Stimulated activated CD4-positive, alpha-beta T cell treated with anti-CD3 and anti-CD28 coated beads, Interleukin-2, amount 100 ng/mL, for 48 hours (primary cell): ENCODE measurements at places on chromosomes 12 and 14.

DNA sequence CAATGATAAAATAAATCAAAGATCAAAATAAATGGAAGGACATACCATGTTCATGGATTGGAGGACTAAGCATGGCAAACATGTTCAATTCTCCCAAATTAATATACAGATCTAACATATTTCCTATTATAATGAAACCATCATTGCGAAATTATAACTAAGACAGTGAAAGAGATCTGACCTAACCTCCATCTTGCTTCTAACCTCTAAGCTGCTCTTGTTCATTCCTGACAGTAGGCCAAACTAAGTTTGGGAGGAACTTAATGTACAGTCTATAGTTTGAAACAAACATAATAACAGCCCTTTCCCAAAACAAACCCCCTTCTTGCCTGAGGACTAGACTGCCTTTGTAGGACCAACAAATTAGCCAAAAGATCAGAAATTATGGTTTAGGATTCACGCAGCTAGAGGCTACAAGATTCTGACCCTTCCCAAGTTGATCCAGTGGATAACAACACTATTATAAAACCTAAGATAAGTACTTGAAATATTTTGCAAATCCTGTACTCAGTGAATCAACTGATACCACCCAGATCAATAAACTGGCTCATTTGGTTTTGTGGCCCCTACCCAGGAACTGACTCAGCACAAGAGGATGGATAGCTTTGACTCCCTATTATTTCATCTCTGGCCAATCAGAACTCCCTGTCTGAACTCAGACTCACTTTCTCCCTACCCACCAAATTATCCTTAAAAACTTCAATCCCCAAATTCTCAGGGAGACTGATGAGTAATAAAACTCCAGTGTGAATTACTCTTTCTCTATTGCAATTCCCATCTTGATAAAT, 41.7 kb upstream of the OR5AU1 start:
- DNase-seq = no peak

DNA sequence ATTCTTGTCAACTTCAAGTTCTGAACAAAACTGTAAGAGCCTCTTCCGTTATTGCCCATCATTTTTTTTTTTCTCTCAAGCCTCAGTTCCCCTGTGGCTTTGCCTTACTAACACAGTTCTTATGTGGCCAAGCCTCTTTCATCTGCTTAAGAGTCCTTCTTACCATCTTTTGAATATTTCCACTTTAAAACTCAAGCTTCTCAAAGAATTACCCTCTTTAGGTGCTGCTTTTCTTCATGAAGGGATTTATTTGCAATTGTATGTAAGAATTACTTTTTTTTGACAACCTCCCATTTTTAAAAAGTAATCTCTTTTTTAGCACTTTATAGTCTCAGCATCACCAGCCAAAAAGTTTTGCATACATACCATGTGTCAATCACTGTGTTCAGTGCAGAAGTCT, 240.2 kb upstream of the RMST start:
- DNase-seq = no peak

- no peak for DNase-seq
These were observed 178.1 kb upstream of the DDHD1 start for GRCh38 chr14:53331247-53331646.

GRCh38 chr12:48817873-48818830, at the start of gene CACNB3:
Gene CACNB3 (plus strand): TSS chr12:48818496. CDS start chr12:48818930, 434 bp downstream.
- peak; percentile 70 for DNase-seq

DNA sequence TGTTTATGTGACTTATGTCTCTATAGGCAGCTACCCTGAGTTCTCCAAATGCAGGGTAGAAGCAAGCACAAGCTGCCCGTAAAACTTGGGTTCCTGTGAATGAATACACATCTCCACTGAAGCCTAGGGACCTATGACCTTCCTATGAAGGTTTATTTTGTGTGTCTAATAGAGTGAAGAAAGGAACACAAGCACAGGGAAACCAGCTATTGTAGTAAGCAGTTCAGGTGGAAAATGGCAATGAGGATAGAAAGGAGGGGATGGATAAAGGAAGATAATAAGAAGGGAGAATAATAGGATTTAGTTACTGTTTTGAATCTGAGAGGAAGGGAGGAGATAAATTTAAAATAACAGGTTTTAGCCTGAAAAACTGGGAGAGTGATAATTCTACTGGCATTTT, 2.4 kb downstream of the PFKM start:
- DNase-seq = no peak

DNA sequence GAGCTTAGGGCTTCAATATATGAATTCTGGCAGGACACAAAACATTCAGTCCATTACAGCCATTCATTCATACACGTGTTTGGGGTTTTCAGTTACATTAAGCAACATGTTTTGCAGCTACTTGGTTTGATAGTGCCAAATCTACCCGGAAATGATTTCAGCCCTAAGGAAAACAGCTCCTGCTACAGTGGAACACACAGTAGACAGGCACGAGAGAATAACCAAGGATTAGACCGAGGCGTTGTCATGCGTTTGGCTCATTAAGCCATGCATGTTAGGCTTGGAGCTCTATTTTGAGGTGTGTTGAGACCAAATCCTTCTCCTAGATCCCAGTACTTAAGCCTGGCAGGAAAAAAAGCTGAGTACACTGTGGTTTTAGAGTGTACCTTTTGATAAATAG, 177.4 kb downstream of the PRKCH start:
- DNase-seq = no peak

DNA sequence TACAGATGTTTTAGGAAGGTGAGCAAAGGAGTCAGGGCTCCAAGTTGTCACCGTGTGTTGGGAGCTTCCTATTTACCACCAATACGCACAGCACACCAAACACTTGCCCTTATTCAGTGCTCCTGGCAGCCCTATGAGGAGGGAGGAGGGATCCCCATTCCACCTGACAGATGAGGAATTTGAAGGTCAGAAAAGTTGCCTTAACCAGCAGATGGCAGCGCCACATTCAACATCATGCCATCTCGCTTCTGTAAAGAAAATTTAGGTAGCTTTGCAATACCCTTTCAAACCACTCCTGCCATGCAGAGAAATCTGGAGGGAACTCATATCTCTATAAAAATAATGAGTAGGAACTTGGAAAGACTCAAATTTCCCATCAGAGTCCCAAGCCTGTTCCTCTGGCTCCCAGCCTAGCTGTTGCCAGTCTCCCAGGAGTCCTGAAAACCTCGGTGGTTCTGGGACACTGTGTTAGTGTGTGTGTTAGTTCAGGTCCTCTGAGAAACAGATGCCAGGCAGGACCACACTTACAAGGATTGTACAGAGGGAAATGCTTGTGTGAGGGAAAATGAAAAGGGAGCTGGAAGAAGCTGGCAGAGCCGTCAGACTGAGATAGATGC, 410.5 kb downstream of the MED13L start:
- DNase-seq = no peak

DNA sequence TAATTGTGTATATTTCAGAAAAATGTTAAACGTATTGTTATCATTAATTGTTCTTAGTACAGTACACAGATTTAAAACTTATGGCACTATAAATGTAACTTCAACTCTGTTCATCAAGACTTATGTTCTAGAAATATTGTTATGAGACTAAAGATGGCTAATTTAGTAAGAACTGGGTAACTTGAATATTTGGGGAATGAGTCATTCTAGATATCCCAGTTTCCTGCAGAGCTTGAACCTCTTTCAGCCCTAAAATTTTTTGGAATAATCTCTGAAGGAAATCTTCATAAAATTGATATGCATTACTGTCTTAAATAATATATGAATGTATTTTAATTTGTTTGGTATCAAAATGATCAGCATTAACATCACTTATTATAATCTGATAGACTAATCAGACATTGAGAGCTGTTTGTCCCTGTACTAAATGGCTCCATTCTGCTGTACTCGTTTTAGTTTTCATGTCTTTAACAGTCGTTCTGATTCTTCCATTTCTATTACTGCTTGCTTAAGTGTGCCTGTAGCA, 87.1 kb downstream of the VEZT start:
- no peak for DNase-seq

DNA sequence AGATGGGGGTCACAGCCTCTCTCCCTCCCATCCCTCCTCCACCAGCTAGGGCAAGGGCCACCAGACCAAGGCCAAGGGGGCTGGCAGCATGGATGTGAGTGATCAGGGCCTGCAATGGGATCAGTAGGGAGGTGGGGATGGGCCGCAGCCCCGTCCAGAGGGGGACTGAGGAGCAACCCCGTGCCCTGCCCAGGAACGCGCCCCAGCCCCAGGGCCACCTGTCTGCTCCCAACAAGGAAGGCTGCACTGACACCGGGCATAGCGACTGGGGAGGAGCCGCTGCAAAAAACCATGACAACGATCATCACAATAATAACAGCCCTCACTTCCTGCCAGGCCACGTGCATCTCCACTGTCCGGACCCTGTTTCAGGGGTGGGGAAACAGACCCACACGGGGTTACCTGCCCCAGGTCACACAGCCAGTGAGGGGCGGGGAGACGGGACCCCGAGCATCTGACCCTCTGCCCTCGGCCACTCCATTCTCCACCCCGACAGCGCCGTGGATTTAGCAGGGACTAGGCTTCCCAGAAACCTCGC, 24.3 kb downstream of the NCOR2 start:
- no peak for DNase-seq

DNA sequence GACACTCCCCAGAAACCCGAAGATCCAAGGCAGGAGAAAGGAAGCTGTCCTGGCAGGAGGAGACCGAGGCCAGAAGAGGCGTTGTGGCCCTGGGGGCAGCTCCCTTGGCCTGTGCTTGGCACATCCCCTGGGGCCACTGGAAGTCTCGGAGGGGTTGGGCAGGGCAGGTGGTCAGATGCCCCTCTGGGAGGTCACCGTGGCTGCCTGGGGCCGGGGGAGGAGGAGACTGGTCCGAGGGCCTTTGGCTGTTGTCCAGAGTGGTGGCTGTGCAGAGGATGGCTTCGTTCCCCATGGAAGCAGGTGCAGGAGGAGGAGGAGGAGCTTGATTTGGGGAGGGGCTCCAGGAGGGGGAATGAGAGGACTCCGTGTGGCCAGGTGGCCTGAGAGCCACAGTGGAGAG, 3.3 kb upstream of the NUDT14 start:
- no peak for DNase-seq

DNA sequence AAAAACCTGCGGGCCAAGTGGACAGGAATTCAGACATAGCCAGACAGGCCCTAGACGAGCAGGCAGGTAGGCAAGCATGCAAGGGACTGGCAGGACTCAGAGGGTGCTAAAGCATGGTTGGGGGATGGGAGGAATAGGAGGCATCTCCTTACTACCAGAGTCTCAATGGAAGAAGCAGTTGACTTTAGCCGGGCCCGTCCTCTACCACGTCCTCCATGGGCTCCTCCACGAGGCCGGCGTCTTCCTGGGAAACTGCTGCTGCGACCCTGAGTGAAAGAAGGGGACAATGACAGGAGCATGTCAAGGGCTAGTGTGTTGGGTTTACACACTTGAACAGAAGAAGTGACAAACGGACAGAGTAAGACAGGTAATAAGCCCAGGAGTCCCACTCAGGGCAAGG, 11.6 kb downstream of the KMT2D start:
- no peak for DNase-seq

GRCh38 chr14:30223966-30224365, 296.3 kb upstream of the PRKD1 start:
- DNase-seq = no peak

GRCh38 chr12:94255006-94255405, 106.6 kb downstream of the PLXNC1 start:
- DNase-seq = no peak

DNA sequence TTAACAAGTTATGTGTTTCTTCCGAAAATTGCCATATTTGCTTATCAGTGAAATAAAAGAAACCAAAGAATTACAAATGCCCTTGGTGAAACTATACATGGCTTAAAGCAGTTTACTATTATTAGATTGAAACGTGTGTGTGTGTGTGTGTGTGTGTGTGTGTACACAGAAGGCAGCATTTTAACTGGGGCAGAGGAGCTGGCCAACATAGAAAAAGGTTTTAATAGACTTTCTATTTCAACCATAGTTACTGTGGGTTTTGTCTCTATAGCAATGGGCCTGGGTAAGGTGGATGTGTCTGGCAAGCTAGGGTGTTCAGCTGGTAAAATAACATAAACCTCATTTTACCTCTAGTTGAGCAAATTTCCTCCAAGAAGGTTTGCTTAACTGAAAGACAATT, 6.5 kb downstream of the PRICKLE1 start:
- DNase-seq = no peak
